ENCODE measurements at places on chromosomes 5 and 9.

GRCh38 chr9:36836486-36836885, 197.6 kb downstream of the PAX5 start:
- no peak for DNase-seq

DNA sequence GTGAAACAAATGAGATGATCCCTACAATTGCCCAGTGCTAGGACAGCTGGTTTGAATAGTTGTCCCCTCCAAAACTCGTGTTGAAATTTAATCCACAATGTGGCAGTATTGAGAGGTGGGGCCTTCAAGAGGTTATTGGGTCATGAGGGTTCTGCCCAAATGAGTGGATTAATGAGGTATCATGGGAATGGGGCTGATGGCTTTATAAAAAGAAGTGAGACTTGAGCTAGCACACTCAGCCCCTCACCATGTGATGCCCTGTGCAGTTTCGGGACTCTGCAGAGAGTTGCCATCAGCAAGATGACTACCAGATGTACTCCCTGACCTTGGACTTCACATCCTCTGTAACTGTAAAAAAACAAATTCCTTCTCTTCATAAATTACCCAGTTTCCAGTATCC, 33.1 kb downstream of the RANBP6 start:
- DNase-seq = no peak

GRCh38 chr9:27561685-27562084, 11.6 kb downstream of the C9orf72 start:
- no peak for DNase-seq

DNA sequence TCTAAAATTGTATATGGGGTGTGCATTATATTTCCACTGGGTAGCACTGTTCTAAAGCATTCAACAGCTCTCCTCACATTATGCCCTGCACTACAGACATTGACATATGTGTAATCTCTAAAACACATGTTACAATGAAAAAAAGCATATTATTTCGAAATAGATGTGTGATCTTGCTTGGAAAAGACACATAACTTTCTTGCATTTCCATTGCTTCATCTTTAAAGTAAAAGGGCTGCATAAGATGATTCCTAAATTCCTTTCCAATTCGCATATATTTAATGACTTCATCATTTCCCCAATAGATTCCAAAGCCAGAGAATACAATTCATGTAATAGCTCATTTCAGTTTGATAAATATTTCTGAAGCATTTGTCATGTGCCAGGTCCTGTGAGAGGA, 566.9 kb downstream of the PDE4D start:
- DNase-seq = no peak

DNA sequence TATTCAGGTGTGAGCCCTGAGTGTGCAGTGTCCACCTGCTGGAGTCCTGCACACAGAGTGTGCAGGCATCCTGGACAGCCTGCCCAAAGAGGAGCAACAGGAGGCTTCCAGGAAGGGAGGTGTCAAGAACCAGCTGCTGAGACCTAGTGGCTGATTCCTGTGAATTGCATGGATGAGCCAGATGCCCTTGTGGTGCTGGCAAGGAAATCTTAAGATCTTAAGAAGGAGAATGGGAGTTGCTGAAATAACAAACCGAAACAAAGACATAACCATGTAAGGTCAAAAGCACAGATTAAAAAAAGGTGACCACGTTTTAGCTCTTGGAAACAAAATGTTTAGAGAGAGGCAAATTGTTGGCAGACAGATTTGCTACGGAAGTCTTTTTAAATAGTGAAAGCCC, 29.3 kb upstream of the RPS23 start:
- DNase-seq = no peak

- DNase-seq = no peak
Observed at GRCh38 chr5:75108931-75109596, 56.7 kb upstream of the GCNT4 start.

DNA sequence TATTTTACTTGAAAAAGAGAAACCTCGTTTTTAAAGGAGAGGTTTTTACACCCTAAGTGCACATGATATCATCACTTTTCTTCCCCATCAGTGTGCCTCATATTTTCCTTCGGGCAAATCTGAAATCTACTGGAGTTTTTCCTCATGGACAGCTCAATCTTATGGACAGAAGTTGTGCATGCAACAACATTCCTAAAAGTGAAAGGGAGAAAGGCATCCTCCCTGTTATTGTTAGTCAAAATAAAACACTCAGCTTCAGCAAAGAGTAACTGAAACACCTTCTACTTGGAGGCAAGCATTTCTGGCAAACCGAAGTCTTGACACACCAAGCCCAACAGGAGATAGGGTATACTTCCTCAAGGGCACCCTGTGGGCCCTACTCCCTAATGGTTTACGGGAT, 217.9 kb downstream of the BNC2 start:
- DNase-seq = no peak

DNA sequence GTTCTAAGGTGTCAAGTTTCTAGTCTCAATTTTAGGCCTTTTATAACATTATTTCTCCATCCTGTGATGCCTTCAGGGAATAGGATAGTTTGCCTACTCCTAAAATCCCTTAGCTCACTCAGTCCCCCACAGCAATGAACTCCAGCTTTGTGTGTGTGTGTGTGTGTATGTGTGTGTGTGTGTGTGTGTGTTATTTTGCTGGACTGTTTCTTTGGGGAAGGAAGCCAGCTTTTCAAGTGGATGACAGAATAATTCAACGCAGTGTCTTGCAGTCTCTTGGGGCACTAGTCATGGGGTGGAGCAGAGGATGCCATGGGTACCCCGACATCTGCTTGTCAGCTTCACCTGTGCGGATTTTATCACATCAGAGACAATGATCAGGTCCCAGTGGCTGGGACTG, 262.8 kb upstream of the DAPK1 start:
- DNase-seq = no peak

DNA sequence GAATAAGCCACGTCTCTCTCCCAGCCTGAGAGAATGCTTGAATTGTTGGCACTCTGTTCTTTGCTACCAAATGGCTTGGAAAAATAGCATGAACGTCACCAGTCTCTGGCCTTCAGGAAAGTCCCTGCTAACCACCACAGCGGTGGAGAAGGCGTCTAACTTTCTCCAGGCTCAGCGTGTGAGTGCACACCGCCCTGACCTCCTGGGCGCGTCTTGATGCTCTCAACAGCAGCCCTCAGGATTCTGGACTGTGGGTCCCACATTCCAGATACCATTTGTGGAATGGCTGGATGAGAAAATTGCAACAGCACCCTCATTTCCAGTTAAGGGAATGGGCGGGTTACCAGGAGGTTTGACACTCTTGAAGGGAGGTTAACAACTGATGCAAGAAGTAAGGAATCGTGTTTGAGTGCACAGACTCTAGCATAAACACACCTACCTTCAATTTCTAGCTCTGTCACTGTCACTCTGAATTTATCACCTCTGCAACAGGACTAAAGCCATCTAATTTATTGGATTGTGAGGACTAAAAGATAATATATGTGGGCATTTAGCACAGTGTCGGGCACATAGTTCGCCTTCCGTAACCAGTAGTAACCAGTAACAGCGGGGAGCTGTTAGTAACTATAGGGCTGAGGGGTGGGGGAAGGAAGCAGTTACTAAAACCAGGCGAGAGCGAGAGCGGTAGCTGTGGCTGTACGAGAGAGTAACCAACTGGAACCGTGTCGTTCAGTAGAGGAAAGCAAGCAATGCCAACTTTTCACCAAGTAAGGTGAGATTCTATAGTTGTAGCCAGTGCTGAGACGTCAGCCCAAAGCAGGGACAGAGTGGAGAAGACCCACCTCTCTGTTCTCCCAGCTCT, 807 bp upstream of the PLGRKT start:
- no peak for DNase-seq

DNA sequence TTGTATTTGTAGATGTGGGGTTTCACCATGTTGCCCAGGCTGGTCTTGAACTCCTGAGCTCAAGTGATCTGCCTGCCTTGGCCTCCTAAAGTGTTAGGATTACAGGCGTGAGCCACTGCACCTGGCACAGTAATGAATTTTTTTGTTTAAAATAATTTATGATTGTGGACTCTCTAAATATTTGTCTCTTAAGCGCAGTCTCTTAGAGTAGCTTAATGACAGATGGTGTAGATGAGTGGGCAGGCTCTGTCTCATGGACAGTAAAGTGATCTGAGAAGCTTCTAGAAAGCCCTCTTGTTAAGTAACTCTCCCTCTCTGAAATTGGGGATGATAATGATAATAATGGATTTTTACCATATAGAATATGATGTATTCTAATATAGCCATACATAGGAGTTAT, 47.5 kb upstream of the KIAA1958 start:
- DNase-seq = no peak

DNA sequence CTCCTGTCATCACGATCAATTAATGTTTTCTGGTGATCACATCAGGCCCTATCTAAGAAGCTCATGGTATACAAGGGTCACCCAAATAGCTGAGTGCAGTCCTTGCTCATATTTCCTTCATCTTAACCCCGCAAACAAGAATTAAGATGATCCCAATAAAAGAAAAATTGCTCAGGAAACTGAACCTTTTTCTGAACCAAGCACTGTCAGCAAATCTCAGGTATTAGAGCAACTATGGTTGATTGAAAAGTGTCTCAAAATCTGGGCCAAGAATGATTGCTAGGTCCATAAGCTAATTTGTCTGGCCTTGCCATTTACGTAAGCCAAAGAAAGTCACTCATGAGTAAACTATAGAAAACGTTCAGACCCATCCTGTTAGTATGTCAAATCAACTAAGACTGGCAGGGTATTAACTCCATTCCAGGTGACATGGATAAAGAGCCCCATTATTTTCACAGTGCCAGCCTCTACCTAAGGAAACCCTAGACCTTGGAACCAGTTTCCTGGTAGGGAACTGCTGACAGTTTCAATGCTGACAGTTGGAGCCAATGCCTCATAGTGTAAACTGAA, 209.3 kb downstream of the DEPDC1B start:
- no peak for DNase-seq

- DNase-seq = no peak
Observed at GRCh38 chr9:77922591-77922990, 109.0 kb downstream of the GNAQ start.

GRCh38 chr9:95086564-95086955, 230.9 kb downstream of the FANCC start:
- no peak for DNase-seq

GRCh38 chr9:113673726-113674125, 202.4 kb upstream of the ZNF618 start:
- no peak for DNase-seq

GRCh38 chr5:63961125-63961597, 1.1 kb downstream of the HTR1A start:
- no peak for DNase-seq

Measured in left ventricle myocardium superior (tissue), 1 donor.